Activated CD8-positive, alpha-beta memory T cell treated with anti-CD3 and anti-CD28 coated beads, Interleukin-2, amount 50 U/mL, for 4 hours (primary cell): ENCODE measurements at places on chromosomes 7 and 10.

GRCh38 chr7:108592646-108593201, 23.1 kb downstream of the DNAJB9 start:
- no peak for DNase-seq

- DNase-seq = no peak
These were observed 75.9 kb upstream of the NEUROD6 start for GRCh38 chr7:31416381-31416870.

DNA sequence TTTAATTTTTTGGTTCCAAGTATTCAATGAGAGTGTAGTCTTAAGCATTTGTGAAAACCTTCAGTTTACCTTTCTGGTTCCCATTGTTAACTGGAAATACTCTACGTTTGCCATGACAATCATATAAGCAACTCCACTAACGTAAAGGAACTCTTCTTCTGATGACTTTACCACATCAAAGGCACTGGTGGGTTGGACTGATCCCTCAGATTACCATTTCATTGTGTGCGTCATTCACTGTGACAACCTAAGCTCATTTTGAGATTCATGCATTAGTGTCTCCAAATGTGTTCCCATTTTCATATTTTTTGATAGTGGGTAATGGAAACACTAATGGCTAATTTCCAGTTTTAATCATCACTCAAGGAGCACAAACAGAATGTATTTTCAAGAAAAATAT, 119.9 kb upstream of the COL1A2 start:
- DNase-seq = no peak

DNA sequence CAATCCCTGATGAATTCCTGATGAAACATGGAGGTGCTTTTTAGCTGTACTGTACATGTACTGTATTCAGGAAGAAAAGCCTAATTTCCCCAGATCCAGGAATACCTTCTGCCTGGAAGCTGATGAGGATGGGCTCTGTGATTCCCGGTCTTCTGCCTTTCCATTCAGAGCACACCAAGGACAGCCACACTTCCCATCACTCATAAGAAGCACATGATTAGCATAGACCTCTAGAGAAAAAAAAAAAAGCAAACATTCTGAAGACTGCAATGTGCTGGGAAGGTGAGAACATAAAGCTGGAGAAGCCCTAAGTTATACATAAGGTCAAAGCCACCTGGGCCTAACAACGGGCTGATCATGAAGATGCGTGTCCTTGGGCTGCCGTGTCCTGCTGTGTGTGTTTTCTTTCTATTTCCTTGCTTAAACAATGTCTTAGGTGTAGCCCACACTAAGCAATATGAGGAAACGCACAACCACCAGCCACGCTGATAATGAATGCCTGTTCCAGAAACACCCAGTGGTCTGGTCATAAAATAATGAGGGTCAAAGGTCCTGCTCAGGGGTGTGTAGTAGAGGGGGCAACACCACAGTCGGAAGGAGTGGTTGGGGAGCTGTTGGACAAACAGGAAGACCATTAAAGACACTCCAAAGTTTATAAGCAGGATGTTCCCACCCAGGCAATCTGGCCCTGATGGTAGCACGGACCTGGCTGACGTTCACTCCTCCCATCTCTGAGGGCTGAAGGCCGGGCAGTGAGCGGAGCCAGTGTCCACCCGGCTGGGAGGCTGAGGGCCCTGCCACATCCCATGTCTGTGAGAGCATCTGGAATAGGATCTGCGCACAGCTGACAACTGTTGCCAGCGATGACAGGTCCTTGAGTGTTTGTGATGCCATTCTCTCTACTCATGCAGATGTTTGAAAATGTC, 7.9 kb downstream of the PKD1L1 start:
- DNase-seq = no peak

GRCh38 chr7:17558135-17558534, 259.7 kb downstream of the AHR start:
- no peak for DNase-seq

GRCh38 chr10:95758351-95759025, 2.5 kb downstream of the ENTPD1 start:
- DNase-seq = no peak

GRCh38 chr7:64873517-64873916, 29.6 kb upstream of the ZNF273 start:
- no peak for DNase-seq

DNA sequence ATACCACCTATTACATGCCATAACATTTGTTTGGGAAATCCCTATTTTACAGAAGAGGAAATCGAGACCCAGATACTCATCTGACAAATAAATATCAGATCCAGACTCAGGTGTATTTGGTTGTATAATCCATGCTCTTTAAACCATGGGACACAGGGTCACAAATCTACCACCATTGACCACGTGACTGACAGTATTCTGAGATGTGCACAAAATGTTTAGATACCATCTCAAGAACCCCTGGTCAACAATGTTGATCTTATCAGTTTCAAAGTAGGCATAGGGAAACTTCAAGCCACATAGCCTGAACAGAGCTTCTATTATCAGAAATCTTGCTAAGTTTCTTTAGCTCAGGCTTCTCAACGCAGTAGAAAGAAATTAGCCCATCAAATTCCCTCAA, 93.6 kb downstream of the ICA1 start:
- no peak for DNase-seq

GRCh38 chr7:1696671-1697498, 26.8 kb downstream of the ELFN1 start:
- no peak for DNase-seq

GRCh38 chr10:71306979-71307378, 12.1 kb upstream of the SLC29A3 start:
- DNase-seq = no peak

DNA sequence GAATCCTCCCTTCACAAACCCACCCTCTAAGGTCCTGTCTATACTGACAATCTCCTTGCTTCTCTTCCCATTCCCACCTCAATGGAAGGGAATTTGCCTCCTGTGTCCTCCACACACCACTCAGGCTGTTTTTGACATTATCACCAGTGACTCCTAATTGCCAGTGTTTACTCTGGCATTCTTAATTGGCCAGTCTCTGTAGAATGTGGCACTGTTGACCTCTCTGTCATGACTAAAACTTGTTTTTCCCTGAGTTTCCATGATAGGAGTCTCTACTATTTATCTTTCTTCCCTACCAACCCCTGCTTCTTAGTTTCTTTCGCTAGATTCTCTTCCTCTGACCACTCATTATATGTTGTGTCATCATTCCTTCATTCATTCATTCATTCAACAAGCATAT, 12.1 kb downstream of the SLC16A12 start:
- DNase-seq = no peak
